Astrocyte (in vitro differentiated cells and primary cell): ENCODE measurements at places on chromosomes 11 and 22. TPM values are rescaled to one million over a fixed set of nuclear protein-coding genes. Genes with fewer than 3 reads are reported as not detected.

GRCh38 chr11:2891326-2892214 lies 6.0 kb upstream of the CDKN1C start:
- DNase-seq = no peak
- H3K36me3 ChIP-seq = no peaks in the 10 kb centered on the region
- no peak overlapping the region for H3K27ac ChIP-seq
- H3K27me3 ChIP-seq = no peaks in the 10 kb centered on the region
- peaks cover 7% of the 10 kb centered on the region for H3K4me1 ChIP-seq

- H3K4me1 ChIP-seq = peaks cover 7% of the 10 kb centered on the region
- H3K27ac ChIP-seq = no peak overlapping the region
- peaks cover 80% of the 10 kb centered on the region for H3K27me3 ChIP-seq
- DNase-seq = no peak
Observed at GRCh38 chr11:129374993-129375750, 476 bp upstream of the BARX2 start.

GRCh38 chr11:28169816-28170215 lies 61.6 kb downstream of the METTL15 start:
- no peaks in the 10 kb centered on the region for H3K27me3 ChIP-seq
- peak; percentile 59 for DNase-seq
- H3K4me3 ChIP-seq = no peak overlapping the region
- H3K27ac ChIP-seq = no peak overlapping the region

GRCh38 chr11:7512525-7513233 lies 1.1 kb upstream of the PPFIBP2 start:
- DNase-seq = no peak
- no peak overlapping the region for H3K27ac ChIP-seq
- no peaks in the 10 kb centered on the region for H3K36me3 ChIP-seq
- peak overlapping the region; percentile 79 for H3K4me3 ChIP-seq
- H3K4me1 ChIP-seq = peaks cover 6% of the 10 kb centered on the region

GRCh38 chr11:125082611-125083311 lies 19.7 kb downstream of the SLC37A2 start:
- H3K36me3 ChIP-seq = no peaks in the 10 kb centered on the region
- H3K4me3 ChIP-seq = no peak overlapping the region
- H3K27me3 ChIP-seq = no peaks in the 10 kb centered on the region
- peak overlapping the region; percentile 66 for H3K27ac ChIP-seq
- H3K4me1 ChIP-seq = peaks cover 27% of the 10 kb centered on the region

DNA sequence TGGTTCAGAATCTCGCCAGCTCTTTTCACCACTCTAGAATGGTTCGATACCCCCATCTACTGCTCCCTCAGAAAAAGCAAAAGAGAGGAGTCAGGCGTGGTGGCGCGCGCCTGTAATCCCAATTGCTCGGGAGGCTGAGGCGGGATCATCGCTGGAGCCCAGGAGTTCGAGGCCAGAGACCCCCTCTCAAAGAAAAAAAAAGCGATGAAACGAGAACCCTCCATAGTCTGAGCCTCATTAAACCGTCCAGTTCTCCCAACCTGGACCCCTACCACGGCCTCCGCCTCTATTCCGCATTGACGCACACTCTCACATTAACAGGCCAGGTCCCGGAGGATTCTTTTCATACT lies 439 bp downstream of the SPA17 start:
- peak overlapping the region; percentile 67 for H3K4me3 ChIP-seq
- no peaks in the 10 kb centered on the region for H3K27me3 ChIP-seq
- H3K4me1 ChIP-seq = peaks cover 5% of the 10 kb centered on the region
- H3K27ac ChIP-seq = peak overlapping the region; percentile 81

DNA sequence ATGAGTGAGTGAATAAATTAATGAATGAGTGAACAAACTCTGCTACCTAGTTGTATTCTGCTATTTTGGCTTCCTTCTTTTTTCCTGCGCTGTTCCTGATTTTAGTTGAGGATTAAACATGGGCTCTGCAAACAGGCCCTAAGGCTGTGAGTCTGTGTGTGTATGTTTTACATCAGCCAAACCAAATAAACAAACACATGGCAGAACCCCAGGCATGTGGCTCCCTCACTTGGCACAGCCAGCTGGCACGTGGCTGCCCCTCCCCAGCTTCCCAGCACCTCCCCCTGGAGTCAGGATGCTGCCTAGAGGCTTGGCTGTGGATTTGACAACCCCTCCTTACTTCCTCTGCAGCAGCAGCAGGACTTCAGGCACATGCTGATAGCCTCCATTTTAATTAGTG lies 593.2 kb downstream of the INSC start:
- no peaks in the 10 kb centered on the region for H3K36me3 ChIP-seq
- peak; percentile 32 for DNase-seq
- H3K27ac ChIP-seq = no peak overlapping the region

The TRPC6 gene
- total RNA-seq = 0.07 and 0.17 TPM in 2 replicates

The NCAPD3 gene
- 17.0 and 18.5 TPM in 2 replicates for total RNA-seq

The ALDH3B1 gene
- 1.1 and 1.3 TPM in 2 replicates for total RNA-seq

The KDM4D gene
- 0.72 and 0.93 TPM in 2 replicates for total RNA-seq
